ENCODE measurements at places on chromosomes 1 and 21. TPM values are rescaled to one million over a fixed set of nuclear protein-coding genes. Genes with fewer than 3 reads are reported as not detected.

The KRTAP20-4 gene
- total RNA-seq = not detected

The KMO gene
- total RNA-seq = 0.94 TPM

The PLPPR4 gene
- total RNA-seq = 0.42 TPM

The PPIAL4G gene
- total RNA-seq = 0.05 TPM

The HSD3B1 gene
- 0.09 TPM for total RNA-seq

The SPRR2G gene
- total RNA-seq = 0.19 TPM

The OR2T33 gene
- total RNA-seq = not detected

The LAMTOR2 gene
- 75.9 TPM for total RNA-seq

The KIRREL1 gene
- total RNA-seq = 5.9 TPM

The EXTL1 gene
- total RNA-seq = 0.09 TPM

The SH2D1B gene
- 0.47 TPM for total RNA-seq

The RXRG gene
- total RNA-seq = 0.47 TPM

The AMY2A gene
- total RNA-seq = not detected

The SIPA1L2 gene
- total RNA-seq = 3.2 TPM

The S100B gene
- 36.5 TPM for total RNA-seq

The WLS gene
- total RNA-seq = 9.9 TPM
